A673 (cell line): ENCODE measurements at places on chromosomes 5 and 9. TPM values are rescaled to one million over a fixed set of nuclear protein-coding genes. Genes with fewer than 3 reads are reported as not detected.

- DNase-seq = no peak
These were observed 41.0 kb upstream of the MTAP start for GRCh38 chr9:21761309-21761901.

DNA sequence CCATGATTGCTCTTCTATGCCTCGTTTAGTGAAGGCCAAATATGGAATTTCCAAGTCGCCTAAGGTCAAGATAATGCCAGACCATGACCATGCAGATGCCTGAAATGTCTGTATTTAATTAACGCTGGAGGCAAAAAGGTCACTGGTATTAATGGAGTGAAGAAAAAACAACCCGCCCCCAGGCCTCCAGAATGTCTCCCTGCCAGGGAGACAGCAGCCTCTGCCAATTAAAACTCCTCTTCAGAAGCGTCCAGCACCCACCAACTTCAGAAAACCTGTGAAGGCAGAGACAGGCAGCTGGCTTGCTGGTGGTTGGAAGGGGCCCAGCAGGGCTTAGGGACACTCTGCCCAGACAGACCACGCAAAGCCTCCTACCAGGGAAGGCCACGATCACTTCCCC, 94.4 kb downstream of the VAV2 start:
- DNase-seq = no peak

GRCh38 chr9:72396247-72397091, 31.5 kb upstream of the ZFAND5 start:
- DNase-seq = peak; percentile 7

Gene FGF18
- 0.90 and 1.3 TPM in 2 replicates for total RNA-seq

Gene RPL35
- total RNA-seq = 1,564 and 1,637 TPM in 2 replicates

Gene SUSD1
- total RNA-seq = 14.9 and 15.5 TPM in 2 replicates

- DNase-seq = no peak
These were observed 286.3 kb downstream of the NNT start for GRCh38 chr5:43889233-43889632.

- DNase-seq = peak; percentile 89
These were observed 214.9 kb upstream of the WWC1 start for GRCh38 chr5:168076561-168076991.

DNA sequence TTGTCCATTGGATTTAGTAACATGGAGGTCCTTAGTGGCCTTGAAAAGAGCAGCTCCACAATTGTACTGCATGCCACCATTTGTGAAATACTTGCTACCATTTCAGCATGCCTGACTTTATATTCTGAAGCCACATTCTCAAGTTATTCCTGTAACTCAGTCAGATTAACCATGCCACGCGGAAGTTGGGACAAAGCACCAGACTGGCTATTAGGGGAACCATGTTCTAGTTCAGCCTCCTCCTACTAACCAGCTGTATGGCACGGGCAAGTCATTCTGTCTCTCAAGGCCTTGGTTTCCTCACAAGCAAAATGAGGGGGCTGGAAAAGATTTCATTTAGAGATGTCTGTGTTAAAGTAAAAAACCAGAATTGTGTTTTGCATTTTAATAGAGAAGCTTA, 418.0 kb downstream of the PLK2 start:
- DNase-seq = no peak

GRCh38 chr5:73853091-73853490, 227.1 kb downstream of the ARHGEF28 start:
- peak; percentile 8 for DNase-seq

Gene YIPF5
- 50.9 and 52.9 TPM in 2 replicates for total RNA-seq

GRCh38 chr9:82938426-82939218, 124.3 kb downstream of the RASEF start:
- DNase-seq = no peak

Gene PCDHGC3
- 103 and 112 TPM in 2 replicates for total RNA-seq

Gene OR1J2
- total RNA-seq = not detected in 2 replicates

- DNase-seq = peak; percentile 68
These were observed 368.9 kb downstream of the TMEM161B start for GRCh38 chr5:87899721-87900131.

- DNase-seq = no peak
These were observed 21.4 kb downstream of the PJA2 start for GRCh38 chr5:109388407-109388806.

- no peak for DNase-seq
These were observed 419.7 kb upstream of the BRINP1 start for GRCh38 chr9:119788921-119789320.
